AG08396 (cell line): ENCODE measurements at places on chromosomes 5 and 9.

- peak; percentile 82 for DNase-seq
Measured at GRCh38 chr9:36873247-36873875, 160.7 kb downstream of the PAX5 start.

DNA sequence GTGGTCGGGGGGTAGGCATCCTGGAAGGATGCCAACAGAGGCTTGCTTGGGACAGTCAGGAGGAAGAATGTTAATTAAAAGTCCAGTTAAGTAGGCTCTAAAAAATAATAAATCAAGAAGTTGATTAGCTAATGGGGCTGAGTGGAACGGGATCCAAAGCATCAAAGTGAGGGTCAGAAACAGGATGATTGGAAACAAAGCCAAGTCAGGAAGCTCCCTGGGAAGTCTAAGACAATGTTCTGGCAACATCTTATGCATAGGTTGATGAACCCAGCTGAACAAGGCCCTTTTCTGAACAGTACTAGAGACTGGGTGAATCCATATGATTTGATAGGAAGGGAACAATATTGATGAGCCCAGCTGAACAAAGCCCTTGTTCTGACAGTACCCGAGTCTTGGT, 50.2 kb upstream of the STARD4 start:
- no peak for DNase-seq

DNA sequence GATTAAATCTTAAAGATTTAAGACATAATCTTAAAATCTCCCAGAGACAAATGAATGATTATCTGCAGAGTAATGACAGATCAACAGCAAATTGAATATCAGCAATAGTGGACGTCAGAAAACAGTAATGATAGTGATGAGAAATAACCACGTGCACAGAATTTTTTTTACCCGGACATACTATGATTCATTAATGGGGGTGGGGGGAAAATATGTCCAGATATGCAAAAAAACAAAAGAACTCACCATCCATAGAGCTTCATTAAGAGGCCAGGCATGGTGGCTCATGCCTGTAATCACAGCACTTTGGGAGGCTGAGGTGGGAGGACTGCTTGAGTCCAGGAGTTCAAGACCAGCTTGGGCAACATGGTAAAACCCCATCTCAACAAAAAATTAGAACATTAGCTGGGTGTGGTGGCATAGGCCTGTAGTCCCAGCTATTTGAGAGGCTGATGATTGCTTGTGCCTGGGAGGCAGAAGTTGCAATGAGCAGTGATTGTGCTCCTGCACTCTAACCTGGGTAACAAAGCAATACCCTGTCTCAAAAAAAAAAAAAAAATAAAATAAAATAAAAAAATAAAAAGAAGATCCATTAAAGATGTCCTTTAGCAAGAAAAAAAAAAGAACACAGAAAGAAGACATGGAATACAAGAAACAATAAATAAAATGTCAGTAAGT, 30.9 kb upstream of the SHOC1 start:
- no peak for DNase-seq

GRCh38 chr5:136703706-136704105, 338.4 kb upstream of the TRPC7 start:
- no peak for DNase-seq

DNA sequence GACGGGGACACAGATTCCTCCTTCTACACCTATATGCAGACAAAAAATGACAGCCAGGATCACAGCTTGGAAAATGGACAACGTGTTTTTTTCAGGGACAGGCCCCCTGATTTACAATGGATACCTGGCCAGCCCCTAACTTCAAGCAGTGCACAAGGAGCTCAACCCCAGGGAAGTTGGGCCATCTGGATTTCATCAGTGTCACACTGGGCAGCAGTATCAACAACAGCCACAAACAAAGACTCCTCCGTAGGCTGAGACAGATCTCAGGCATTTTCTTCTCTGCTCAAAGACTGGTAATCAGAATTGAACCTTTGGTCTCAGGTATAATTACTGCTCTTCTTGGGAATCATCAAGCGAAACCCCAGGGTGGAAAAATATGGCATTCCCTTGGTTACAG, 374.0 kb downstream of the ZNF608 start:
- DNase-seq: peak; percentile 10

DNA sequence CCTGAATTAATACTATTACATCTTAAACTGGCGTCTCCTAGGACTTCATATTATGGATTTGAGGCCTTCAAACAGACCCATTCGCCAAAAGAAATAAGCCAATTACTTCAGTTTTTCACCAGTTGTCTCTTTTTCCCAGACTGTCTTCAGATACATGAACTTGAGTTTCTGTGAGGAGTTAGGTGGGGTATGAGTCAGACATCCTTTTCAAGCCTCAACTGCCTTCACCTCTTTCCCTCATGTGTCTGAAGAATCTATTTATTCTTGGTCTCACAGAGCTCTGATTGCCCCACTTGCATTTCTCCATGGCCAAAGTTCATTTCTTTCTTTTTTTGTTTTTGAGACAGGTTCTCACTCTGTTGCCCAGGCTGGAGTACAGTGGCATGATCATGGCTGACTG, 12.5 kb downstream of the WNT8A start:
- DNase-seq: no peak

DNA sequence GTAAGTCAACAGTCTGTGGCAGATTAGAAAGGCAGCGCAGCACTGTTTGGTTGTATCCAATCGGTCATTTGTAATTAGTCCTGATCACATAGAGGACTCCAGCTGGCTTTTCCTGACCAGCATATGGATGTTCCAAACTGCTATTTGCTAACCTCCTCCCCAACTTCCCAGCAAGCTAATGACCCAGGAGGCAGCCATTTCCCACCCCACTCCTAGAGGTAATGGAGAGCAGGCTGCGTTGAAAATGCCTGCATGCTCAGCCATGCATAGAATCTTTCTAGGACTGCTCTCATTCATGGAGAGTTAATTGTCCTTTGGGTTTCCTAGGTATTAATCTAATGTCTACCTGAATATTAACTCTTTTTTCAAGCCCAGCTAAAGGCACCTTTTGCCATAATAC, 850.6 kb upstream of the WWC1 start:
- no peak for DNase-seq

GRCh38 chr9:94084314-94084713, at the start of gene PTPDC1:
Gene PTPDC1 (plus strand): TSS chr9:94084464. CDS start chr9:94084531, 67 bp downstream.
- DNase-seq: peak; percentile 55

- DNase-seq: no peak
Measured at GRCh38 chr5:32683125-32683524, 28.0 kb upstream of the NPR3 start.
